Esophagus muscularis mucosa (tissue), 4 donors: ENCODE measurements at places on chromosomes 6 and 20. TPM values are rescaled to one million over a fixed set of nuclear protein-coding genes. Genes with fewer than 3 reads are reported as not detected.

DNA sequence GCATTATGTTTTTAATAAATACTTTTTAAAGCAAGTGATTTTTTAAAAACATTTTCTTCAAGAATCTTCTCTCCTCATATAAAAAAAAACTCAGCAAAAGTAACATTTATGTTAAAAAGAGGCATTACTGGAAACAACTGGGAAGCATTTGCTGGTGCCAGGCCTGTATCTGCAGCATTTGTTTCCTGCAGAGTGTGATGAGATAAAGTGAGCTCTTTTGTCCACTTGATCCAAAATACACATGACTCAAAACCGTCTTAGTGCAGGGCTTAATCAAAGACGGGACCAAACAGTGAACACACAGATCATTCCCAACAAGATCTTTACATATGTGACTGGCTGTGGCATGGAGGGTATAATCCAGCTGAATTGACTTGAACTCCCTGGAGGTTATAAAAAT lies 28.3 kb upstream of the RIPPLY2 start:
- H3K36me3 ChIP-seq = no peaks in the 10 kb centered on the region
- DNase-seq = no peak

DNA sequence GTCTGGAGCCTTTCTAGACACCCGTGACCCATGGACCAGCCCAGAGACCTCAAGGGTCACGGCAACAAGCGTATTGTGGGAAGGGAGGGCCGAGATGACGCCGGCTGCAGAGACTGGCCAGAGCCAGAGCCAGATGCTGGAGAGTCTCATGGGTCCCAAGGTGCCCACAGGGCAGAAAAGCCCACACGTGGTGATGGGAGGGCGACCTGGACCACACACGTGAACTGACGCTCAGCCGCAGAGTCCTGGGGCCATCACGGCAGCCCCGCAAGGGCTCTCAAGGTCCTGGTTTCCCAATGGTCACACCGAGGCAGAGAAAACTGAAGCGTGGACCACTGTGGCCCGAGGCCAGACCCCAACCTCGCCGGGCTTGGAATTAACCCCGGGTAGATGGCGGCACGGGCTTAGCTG lies 92.6 kb downstream of the YTHDF1 start:
- no peak overlapping the region for H3K4me3 ChIP-seq
- DNase-seq = no peak
- H3K27ac ChIP-seq = no peak overlapping the region
- no peaks in the 10 kb centered on the region for H3K4me1 ChIP-seq
- H3K27me3 ChIP-seq = peaks cover 78% of the 10 kb centered on the region

GRCh38 chr20:47044938-47045337 lies 150.3 kb downstream of the EYA2 start:
- H3K27ac ChIP-seq = no peak overlapping the region
- H3K36me3 ChIP-seq = no peaks in the 10 kb centered on the region
- no peak overlapping the region for H3K4me3 ChIP-seq
- H3K4me1 ChIP-seq = no peaks in the 10 kb centered on the region
- H3K27me3 ChIP-seq = no peaks in the 10 kb centered on the region

DNA sequence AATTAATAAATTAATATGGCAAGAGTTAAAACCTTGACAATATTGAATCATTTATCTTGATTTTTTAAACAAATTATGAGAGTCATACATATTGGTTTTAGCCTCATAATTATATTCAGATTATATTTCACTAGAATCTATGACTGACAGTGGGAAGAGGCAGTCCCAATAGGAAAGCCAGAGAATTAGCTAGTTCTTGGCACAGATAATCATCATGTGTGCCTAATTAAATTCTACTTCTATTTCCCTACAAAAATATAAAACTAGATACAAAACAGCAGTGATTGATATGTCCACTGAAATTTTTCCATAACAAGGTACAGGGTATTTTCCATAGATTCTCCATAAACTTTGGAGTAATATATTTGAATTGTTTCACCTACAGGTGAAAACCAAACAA lies 38.6 kb downstream of the COL9A1 start:
- H3K27me3 ChIP-seq = no peaks in the 10 kb centered on the region
- H3K4me1 ChIP-seq = no peaks in the 10 kb centered on the region
- H3K27ac ChIP-seq = no peak overlapping the region
- no peak for DNase-seq
- H3K36me3 ChIP-seq = no peaks in the 10 kb centered on the region

- no peaks in the 10 kb centered on the region for H3K36me3 ChIP-seq
- H3K4me3 ChIP-seq = no peak overlapping the region
These were observed 55.5 kb downstream of the FOXC1 start for GRCh38 chr6:1665214-1665613.

DNA sequence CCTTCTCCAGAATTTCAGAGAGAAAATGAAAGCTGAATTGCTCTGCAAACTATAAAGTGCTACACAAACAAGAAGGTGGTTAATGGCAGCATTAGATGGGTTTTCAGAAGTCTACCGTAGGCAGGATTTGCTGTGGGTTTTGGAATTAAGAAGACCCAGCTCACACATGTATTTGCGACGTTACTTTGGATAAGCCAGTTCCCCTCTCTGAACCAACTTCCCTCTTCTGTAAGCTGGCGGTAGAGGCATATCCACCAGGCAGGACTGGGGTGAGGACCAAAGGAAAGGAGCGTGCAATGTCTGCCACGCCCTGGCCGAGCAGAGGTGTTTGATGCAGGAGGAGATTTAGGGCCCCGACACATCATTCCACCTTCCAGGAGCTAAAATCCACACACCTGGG lies 6.9 kb downstream of the RSPO4 start:
- H3K27ac ChIP-seq = no peak overlapping the region
- no peaks in the 10 kb centered on the region for H3K27me3 ChIP-seq
- DNase-seq = no peak
- H3K4me3 ChIP-seq = no peak overlapping the region
- H3K4me1 ChIP-seq = no peaks in the 10 kb centered on the region

The DNPH1 gene
- 62.5 TPM for total RNA-seq

The MUC22 gene
- not detected for total RNA-seq

The RAD21L1 gene
- total RNA-seq = not detected
